ENCODE measurements at places on chromosomes 6 and 20.
A peak's percentile ranks its signal among the peaks of the same experiment; 100 is the strongest.

GRCh38 chr6:19837511-19838441 is 606 bp downstream of the ID4 start:
- DNase-seq = no peak

DNA sequence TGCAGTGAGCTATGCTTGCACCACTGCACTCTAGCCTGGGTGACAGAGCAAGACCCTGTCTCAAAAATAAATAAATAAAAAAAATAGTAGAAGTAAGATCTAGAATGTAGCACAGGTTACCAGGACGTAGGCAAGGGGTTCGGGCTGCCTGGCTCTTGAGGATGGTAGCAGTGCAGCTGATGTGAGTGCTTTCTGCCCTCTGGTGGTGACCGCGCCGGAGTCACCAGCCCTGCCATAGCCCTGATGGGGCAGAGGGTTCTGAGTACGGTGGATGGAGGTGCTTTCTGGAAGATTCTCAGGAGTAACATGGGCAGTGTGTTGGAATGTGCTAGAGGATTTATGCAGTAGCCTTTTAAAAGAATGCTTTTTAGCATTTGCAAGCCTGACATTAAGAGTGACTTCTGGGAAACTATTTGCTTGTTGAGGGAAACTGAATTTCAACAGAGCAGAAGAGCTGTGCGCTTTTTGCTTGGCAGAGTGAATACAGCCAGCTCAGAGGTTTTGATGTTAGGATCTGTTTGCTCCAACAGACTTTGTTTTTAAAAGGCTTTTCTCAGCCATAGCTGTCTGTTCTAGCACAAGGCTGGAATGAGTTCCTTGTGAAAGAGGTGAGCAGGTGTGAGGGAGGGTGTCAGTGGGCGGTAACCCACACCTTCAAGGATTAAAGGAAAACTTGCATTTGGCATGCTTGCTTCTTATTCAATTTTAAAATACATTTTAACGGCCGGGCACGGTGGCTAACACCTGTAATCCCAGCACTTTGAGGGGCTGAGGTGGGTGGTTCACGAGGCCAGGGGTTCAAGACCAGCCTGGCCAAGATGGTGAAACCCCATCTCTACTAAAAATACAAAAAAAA is 65.9 kb downstream of the PTPN1 start:
- no peak for DNase-seq

- DNase-seq = no peak
Observed at GRCh38 chr20:31662372-31662854, 24.7 kb downstream of the COX4I2 start.

GRCh38 chr6:135251498-135252441 is 70.7 kb downstream of the MYB start:
- no peak for DNase-seq

GRCh38 chr6:113570161-113570560 is 287.0 kb upstream of the MARCKS start:
- peak; percentile 28 for DNase-seq

GRCh38 chr6:105645156-105645555 is 242.3 kb upstream of the PREP start:
- no peak for DNase-seq

- no peak for DNase-seq
Observed at GRCh38 chr6:42427871-42428270, 23.9 kb downstream of the TRERF1 start.
